ENCODE measurements at places on chromosomes 13 and 19. TPM values are rescaled to one million over a fixed set of nuclear protein-coding genes. Genes with fewer than 3 reads are reported as not detected.

The S1PR5 gene
- total RNA-seq, result not detected

The DGKH gene
- total RNA-seq, result 30.2 TPM

The SIGLEC10 gene
- 3.7 TPM for total RNA-seq

The ZNF724 gene
- total RNA-seq, result 1.8 TPM

The CPAMD8 gene
- total RNA-seq, result 20.9 TPM

The ARL11 gene
- not detected for total RNA-seq

The CACNG7 gene
- total RNA-seq, result not detected

The LMTK3 gene
- 2.4 TPM for total RNA-seq

The PSG2 gene
- total RNA-seq, result not detected

The ZNF610 gene
- total RNA-seq, result not detected

The ZNF556 gene
- not detected for total RNA-seq

The CCDC122 gene
- total RNA-seq, result 9.5 TPM

The TLE2 gene
- total RNA-seq, result 70.0 TPM

The LILRB4 gene
- total RNA-seq, result 47.1 TPM

The SBK2 gene
- total RNA-seq, result not detected

The HSPH1 gene
- total RNA-seq, result 58.3 TPM

The PTH2 gene
- not detected for total RNA-seq

The ADGRE2 gene
- 1.00 TPM for total RNA-seq

The ZNF45 gene
- total RNA-seq, result 0.75 TPM

The FUT6 gene
- total RNA-seq, result 71.9 TPM

The NXNL1 gene
- not detected for total RNA-seq

The RASL11A gene
- 37.7 TPM for total RNA-seq
